ENCODE measurements at places on chromosomes 12 and 14.

DNA sequence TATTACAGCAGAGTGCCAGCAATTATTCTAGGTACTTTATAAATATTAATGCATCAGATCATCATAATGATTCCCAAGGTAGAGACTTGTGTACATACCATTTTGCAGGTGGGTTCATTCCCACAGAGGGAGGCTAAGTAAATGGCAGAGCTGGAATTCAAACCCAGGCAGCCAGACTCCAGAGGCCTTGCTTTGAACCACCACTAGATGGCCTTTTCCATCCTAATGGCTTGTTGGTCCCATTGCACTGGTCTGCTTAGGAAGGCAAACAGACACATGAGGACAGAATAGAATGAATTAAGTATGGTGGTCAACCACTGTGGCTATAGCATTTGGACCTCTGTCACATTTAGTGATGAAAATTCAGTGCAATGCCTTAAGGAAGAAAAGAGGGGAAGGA is 158.7 kb downstream of the METTL25 start:
- DNase-seq: peak; percentile 29

DNA sequence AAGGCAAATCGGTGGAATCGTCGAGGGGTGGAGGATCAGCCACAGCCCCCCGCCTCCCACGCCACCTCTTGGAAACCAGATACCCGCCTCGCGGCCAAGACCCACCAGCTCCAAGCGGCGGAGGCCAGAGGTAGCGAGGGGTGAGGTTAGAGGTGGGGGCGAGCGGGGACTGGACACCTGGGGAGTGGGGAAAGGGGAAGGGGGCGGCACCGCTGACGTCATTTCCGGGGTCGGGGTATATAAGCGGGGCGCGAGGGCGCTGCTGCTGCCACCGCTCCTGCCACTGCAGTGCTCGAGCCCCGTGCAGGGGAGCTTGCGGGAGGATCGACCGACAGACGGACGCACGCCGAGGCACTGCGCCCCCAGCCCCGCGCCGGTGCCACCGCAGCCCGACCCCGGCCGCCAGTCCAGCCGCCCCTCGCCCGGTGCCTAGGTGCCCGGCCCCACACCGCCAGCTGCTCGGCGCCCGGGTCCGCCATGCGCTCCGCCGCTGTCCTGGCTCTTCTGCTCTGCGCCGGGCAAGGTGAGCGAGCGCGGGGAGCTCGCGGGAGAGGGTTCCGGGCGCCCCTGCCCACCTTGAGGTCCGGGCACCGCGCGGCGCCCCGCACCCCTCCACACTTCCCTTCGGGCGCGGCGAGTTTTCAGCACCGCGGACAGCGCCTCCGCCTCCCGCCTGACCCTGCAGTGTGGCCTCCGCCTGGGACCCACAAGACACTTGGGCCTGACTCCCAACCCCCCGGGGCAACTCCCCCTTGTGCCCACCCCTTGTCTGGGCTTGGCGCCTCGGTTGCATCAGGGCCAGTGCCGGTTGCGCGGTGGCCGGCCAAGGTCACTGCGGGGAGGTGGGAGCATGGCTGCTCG is at the start of gene CHGA:
Gene CHGA (plus strand): TSS at position 268 of the 861 bp plus-strand sequence. CDS start 210 bp downstream, at position 478.
- DNase-seq: no peak

DNA sequence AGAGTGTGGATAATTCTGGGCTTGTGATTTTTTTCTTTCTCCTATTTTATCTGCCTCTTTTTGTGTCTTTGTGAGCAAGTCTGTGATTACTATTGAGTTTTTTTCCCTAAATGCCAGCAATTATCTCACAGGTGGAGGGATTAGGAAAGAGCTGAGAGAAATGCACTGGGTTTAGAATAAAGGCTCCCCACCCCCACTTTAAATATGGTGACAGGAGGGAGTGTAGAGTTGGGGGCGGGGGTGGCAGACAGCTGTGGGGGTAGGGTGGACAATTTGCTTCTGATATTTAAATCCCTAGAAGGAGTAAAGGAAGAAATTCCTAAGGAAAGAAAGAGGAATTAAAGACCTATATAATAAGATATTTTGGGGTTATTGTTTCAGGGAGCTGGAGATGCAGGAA is 145.9 kb downstream of the NRXN3 start:
- DNase-seq: no peak

GRCh38 chr12:109833307-109834189 is at the start of gene TRPV4:
Gene TRPV4 (minus strand): TSS chr12:109833398. CDS start chr12:109814796, 18,602 bp downstream.
- no peak for DNase-seq

- no peak for DNase-seq
Observed at GRCh38 chr14:102387086-102387485, 24.3 kb downstream of the TECPR2 start.

DNA sequence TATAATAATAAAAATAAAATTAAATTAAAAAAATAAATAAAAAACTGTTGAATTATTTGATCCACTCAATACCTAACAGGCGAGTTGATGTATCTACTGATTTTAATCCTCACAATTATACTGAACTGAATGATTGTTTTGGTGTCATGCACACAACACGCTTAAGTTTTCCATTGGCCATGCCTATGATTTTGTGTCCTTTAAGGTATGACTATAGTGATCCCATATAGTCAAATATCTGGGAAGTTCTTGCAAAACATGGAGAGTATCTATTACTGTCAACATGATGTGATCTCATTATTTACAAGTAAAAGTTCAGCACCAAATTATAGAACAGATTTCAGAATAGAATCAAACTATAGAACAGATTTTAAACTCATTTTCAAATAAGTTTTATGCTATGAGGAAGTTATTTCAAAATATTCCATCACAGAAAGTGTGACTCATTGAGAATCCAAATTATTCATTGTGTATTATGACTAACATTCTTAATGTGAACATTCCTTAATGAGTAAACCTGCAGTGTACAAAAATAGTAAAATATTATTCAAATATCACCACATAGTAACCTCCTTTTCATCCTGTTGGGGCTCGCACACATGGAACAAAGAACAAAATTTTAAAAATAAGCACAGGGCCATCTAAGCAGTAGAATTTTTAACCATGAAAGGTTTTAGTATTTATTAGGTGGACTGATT is 190.4 kb downstream of the SLC25A21 start:
- DNase-seq: peak; percentile 27

GRCh38 chr12:57737467-57738460 is 778 bp downstream of the AGAP2 start:
- DNase-seq: no peak

DNA sequence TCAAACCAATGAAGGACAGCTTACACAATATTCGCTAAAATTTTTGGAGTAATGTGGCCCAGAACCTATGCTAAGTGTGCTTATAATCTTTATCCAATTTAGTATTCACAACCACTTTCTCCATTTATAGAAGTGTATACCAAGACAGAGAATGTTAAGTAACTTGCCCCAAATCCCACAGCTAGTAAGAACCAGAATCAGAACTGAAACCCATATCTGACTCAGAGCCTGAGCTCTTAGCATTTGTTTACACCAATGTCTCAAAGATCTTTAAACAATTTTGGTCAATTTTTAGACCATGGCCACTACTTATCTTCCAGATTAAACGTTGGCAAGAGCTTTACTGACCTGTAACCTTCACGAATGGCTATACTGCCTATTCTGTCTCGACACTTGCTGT is 53.0 kb downstream of the PAPLN start:
- no peak for DNase-seq

DNA sequence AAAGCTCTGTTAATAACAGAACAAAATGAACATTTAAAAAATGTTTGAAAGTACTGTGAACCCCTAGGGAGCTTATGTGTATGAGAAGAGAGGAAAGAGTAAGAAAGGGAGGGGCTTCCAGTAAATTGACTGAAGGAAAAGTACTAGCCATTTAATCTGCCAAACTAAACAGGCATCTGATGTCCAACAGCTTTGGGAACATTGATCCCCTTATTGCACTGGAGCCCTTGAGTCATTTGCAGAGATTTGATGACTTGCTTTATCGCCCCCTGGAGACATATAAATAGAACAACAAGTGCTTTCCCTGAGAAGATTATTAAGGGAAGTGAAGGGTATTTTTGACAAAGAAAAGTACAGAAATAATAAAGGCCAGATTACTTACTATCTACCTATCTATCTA is 319.3 kb upstream of the NOVA1 start:
- DNase-seq: no peak

GRCh38 chr12:66398931-66399910 is 96.9 kb downstream of the HELB start:
- peak; percentile 88 for DNase-seq
